NCI-H1105 treated with DMSO at 0.1 percent for 48 hours (cell line): ENCODE measurements at places on chromosomes 5 and 9.

DNA sequence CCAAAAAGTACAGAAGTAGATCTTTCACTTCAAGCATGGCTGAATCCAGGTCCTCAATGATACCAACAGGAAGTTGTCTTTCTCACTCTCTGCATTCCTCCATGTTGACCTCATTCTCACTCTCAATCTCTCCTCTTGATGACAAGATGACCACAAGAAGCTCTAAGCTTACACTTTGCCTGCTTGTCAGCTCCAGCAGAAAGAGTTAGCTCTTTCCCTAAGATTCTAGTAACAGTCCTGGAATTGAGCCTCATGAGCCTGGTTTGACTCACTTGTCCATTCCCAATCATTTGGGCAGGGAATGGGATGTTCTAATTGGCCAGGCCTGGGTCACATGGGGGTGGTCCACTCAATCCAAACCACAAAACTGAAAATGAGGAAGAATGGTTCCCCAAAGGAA, 3.3 kb upstream of the CLTA start:
- no peak for DNase-seq

- no peak for DNase-seq
Measured at GRCh38 chr5:177578316-177578715, 13.7 kb upstream of the TMED9 start.

- DNase-seq: no peak
Measured at GRCh38 chr9:30116673-30117217, 2267.7 kb upstream of the ACO1 start.

DNA sequence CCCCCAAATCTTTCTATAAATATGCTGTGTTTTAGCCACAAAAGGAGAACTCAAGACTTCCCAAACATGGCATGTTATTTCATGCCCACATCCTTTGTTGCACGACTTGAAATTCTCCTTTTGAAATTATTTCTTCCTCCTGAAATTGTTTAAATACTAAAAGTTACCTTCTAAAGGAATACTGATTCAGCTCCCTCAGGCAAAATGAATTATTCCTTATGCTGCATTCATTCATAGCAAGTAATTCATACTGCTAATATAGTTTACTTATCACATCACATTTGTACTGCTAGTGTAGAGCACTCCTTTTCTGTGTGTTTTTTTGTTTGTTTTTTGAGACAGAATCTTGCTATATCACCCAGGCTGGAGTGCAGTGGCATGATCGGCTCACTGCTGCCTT, 45.7 kb downstream of the BHMT start:
- no peak for DNase-seq

DNA sequence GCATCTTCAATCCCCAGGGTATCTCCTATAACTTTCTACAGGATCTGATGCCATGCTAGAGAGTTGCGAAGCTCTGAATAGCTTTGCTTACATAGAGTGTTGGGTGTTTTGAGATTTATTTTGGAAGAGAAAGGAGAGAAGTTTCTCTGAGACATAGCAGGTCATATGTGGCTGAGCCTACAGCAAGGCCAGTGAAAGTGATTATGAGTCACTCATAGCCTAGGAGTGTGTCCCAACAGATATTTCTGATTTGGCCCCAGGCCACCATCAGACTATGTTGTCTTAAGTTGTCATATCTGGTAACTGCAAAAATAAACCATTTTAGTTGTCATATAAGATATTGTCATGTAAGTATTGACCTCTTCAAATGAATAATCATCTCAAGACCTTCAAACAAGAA, 132.0 kb upstream of the RAI14 start:
- DNase-seq: no peak
